ENCODE measurements at places on chromosomes 12 and 14.

- no peak for DNase-seq
These were observed 8.9 kb upstream of the TAC3 start for GRCh38 chr12:57025196-57025595.

GRCh38 chr12:77442633-77443032, 377.3 kb upstream of the E2F7 start:
- peak; percentile 44 for DNase-seq

DNA sequence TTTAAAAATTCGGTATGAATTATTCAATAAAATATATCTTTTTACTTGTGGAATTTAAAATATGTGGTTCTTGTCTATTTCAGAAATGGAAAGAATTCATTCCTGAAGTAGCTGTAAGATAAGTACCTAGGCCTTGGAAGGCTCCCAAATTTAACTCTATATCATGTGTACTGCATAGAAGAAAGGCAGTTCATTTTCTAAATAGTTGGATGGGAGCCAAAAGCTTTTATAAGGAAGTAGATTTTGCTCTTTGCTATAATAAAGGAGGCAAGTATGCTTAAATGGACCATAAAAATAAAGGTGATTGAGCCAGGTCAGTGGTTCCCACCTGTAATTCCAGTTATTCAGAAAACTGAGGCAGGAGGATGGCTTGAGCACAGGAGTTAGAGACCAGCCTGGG, 187.5 kb downstream of the ATXN7L3B start:
- peak; percentile 82 for DNase-seq

- peak; percentile 23 for DNase-seq
These were observed 53.1 kb downstream of the BRMS1L start for GRCh38 chr14:35879151-35879648.

DNA sequence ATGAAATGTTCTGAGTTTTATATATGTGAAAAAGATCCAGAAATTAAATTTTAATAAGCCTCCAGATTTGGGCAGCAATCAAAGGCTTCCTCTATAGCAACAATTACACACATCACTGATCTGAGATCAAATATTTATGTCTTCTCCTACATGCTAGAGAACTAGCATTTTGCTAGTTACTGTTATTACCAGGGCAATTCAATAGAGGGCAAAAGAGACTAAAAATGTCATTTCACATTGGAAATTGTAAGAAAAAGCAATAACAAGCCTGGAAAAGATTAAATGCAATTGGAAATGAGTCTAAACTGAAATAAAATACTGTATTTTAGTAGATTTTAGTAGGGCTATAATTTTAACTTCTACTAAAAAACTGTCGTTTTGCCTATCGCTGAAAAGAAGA, 32.6 kb upstream of the ANO6 start:
- DNase-seq: peak; percentile 27

- peak; percentile 95 for DNase-seq
These were observed 48.4 kb downstream of the PPP2R5C start for GRCh38 chr14:101809671-101810514.

DNA sequence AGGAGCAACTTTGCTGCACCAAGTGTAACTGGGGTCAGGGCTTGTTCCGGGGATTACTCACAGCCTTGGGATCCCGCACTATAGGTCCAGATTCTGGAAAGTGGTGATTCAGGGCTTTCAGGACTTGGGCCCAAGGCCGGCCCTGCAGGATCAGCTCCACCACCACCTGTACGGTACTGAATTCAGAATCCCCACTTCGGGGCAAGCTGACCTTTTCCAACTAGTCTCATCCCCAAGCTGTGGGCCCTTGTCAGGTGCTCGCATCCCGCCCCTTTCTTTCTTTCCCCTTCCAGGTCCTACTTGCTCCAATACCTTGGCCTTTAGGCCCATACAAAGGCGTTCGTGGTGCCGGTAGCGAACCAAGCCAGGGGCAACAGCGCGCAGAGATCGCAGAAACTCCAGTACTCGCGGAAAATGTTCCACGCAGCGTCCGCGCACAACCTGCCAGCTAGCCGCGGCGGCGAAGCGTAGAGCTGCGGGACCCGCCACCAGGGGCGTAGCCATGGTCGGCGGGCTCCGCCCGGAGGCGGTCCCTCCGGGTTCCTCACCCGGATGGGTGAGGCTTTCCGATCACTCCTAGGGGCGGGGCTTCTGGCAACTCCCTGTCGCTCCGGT, 487 bp downstream of the TINF2 start:
- peak; percentile 89 for DNase-seq

DNA sequence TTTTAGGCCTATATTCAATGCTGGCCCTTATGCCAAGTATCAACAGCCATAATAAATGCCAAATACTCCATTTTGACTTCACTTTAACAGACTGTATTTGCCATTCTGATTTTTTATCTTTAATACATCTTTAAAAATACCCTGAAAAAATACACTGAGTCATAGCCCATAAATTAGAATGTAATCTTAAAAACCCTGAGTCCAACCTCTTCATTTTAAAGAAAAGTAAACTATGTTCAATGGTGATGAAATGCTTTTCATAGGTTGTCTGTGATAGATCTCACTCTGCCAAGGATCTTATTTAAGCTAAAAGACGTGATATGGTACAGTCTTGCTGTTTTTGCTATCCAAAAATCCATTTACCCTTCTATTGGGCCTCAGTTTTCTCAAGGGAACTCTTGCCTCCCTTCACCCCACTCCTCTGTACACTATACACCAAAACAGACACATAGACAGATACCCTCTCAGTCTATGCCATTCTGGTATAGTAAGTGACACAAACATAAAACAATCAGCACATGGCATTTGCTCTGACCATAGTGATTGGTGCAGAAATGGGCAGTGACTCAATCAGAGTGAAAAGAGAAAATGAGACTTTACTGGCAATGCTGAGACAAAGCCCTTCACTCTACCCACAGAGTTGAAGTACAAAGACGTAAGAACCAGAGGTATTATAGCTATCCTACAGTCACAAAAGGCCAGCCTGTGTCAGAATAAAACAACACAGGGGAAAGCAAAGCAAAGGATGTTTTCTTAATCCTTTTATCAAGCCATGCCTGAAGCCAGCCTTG, 49.1 kb downstream of the BTG1 start:
- DNase-seq: peak; percentile 44

- no peak for DNase-seq
These were observed 364.2 kb downstream of the SOX5 start for GRCh38 chr12:23585156-23585781.

DNA sequence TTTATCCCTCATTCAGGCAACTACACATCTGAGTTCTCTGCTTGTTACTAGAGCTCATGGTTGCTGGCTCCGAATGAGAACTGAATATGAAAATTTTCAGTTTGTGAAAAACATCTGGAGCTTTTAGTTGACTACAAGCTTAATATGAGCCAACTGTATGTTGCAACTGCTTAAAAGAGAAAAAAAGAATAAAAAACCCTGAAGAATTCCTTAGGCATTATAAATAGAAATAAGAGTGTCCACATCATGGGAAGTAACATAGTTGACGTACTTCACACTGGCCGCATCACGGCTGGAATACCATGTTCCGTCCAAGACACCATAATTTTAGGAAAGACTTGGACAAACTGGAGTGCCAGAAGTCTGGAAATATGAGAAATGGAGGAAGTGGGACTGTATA, 57.9 kb downstream of the PDE3A start:
- peak; percentile 70 for DNase-seq

- DNase-seq: no peak
These were observed 183.7 kb upstream of the NTF3 start for GRCh38 chr12:5248230-5248629.
